ENCODE measurements at places on chromosomes 5 and 9.

DNA sequence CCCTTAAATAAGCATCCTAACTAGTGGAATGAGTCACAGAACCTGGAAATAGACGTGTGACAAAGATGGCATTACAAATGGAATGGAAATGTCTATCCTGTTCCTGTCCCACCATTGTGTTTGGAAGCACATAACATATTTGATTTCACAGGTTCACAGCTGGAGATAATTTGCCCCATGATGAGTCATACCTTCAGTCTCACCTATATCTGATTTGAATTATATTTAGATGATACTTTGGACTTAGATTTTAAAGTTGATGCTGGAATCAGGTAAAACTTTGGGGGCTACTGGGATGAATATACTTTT lies 92.5 kb downstream of the CEMIP2 start:
- DNase-seq = no peak

DNA sequence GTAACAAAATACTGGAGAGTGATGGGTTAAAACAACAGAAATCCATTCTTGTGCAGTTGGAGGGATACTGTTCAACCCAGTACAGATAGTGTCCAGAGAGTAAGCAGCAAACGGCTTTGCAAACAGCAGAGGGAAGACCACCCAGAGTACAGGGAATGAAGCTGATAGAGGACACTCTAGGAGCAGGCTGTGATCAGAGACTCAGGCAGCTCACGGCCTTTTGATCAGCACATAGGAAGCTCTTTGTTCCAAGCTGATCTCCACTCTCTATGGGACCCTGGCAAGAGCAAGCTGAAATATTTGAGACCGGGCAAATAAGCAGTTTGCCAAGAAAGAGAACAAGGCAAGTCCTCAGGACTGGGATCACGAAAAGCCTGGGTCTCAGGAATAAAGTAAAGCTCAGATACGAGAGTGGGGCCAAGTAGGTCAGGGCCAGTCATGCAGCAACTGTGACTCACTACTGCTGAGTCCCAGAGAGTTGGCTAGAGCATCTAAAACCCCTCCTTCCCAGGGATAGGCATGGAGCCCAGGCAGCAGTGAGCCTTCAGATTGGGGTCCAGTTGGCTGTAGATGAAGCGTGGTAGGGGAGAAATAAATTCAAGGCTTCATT lies 52.4 kb downstream of the MELK start:
- DNase-seq = no peak

- no peak for DNase-seq
Observed at GRCh38 chr5:73452215-73452614, 3.6 kb upstream of the FOXD1 start.

DNA sequence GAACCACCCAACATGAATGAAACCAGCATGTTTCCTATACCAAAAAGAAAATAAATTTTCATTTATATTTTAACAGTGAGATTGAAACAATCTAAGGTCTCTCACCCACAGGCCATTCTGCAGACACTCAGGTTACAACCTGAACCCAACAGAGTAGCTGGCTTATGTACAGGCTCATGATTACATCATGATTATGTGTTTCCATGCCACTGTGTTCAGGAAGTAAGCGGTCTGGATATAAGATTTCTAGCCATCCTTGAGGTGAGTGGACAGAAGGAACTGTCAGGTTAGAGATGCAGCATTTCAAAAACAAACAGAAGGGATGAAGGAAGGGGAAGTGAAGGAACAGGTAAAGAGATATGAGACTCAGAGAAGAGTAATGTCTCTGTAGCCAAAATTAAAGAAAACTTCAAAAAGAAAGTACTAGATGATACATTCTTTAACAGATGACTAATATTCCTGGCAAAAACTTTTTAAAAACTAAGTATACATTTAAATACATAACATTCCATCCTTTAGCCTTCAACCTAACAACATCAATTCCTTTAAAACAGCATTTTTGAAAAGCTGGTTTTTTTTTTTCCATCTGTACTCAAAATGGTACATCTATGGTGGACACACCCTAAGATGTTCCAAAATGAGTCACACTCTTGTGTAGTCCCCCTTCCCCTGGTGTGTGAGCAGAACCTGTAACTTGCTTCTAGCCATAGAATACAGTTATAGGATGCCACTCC lies 119.8 kb downstream of the LPAR1 start:
- no peak for DNase-seq

DNA sequence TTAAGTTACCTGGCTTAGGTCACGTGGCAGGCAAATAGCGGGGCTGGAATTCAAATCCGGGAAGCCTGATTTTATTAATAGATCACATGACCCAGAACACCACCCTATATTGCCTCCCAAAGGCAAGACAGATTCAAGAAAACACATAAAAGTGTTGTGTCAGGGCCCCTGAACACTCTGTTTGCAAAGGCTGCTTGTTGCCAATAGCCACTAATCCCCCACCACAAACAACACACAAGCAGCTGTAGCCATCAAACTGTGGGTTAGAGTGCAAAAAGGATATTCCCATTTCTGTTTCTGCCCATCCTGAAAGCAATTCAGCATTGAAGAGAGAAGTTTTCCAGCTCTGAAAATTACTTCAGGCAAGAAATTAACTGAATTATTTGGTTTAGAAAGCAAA lies 358.9 kb upstream of the RFX3 start:
- no peak for DNase-seq

DNA sequence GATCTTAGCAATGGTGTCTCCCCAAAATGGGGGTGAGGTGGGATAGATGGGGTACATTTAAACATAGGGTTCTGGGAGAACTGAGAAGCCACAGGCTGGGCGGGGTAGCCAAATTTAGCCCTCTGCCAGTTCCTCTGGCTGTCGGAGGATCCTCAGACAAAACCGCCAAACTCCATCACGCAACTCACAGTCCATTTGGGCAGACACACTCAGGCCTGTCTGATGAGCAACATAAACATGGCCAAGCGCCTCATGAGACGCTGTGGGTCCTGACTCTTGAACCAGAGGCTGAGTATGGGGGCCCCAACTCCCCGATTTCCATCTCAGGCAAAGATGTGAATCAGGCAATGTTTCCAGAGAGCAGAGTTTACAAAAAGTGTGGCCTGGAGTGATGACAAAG lies 162.3 kb downstream of the FGF18 start:
- no peak for DNase-seq

DNA sequence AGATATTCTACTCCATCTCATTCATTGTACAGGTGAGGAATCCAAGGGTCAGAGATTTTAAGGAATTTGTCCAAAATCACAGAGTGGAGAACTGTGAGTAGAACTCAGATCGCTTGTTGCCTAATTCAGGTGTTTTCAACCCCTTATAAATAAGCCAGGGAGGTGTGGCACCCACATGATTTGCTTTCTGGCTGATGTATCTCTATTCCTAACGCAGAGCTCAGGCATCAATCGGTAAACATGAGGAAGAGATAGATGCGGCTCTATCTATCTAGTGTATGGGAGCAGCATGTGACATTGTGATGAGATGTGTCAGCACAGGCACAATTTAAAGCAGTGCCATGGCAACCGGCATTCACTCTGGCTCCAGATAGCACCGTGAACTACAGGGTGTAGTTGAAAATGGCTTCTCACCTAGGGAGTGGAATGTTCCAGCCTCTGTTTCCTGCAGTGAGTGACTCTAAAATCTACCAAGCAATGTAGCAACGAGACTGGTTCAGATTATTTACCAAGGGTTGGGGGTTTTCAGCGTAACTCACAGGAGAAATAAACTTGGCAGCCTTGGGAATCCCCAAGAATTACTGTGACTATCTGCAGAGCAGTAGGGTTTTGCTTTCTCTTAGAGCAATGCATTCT lies 53.4 kb upstream of the SUB1 start:
- DNase-seq = peak; percentile 8

- no peak for DNase-seq
Observed at GRCh38 chr9:12963537-12963936, 188.7 kb downstream of the LURAP1L start.

- no peak for DNase-seq
Observed at GRCh38 chr9:3497401-3497800, 28.4 kb downstream of the RFX3 start.

GRCh38 chr9:96856363-96857286 lies 2.3 kb upstream of the ZNF782 start:
- DNase-seq = peak; percentile 54

GRCh38 chr9:92644278-92644677 lies 25.7 kb downstream of the IPPK start:
- DNase-seq = no peak

GRCh38 chr9:127066060-127066850 lies 56.2 kb downstream of the ANGPTL2 start:
- no peak for DNase-seq

- DNase-seq = no peak
Observed at GRCh38 chr5:127757576-127757975, 54.4 kb downstream of the CCDC192 start.

DNA sequence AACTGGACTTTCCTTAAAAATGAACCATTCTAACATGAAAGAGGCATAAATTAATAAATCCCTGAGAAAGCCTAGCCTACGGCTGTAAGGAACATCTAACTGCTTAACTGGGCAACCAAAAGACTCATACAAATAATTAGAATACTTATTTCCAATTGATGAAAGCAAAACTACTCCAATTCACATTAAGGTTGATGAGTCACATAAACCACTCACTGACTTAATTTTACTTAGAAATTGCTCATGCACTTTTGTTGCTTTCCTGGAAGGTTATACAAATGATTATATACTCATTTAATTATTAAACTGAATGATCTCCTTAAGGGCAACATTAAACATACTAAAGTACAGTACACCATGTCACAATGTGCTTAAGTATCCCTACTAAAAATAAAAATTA lies 101.9 kb downstream of the NFIB start:
- DNase-seq = no peak

- DNase-seq = no peak
Observed at GRCh38 chr9:22157276-22157675, 148.2 kb upstream of the CDKN2B start.

GRCh38 chr5:91382530-91383026 lies 539 bp downstream of the ARRDC3 start:
- DNase-seq = no peak

DNA sequence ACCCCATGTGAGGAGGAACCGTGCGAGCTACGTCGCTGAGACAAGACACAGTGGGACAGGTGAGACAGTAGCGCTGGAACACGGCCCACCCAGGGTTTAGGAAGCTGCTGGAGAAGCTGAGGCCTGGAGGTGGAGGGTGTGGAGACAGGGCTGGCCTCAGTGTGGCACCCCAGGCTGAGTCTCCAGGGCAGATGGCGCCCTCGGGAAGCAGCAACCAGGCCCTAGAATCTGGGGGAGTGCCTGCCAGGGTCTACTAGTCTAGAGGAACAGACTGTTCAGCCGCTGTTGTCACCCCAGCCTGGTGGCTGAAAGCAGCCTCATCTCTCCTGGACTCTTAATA lies 4.6 kb upstream of the TERT start:
- no peak for DNase-seq

DNA sequence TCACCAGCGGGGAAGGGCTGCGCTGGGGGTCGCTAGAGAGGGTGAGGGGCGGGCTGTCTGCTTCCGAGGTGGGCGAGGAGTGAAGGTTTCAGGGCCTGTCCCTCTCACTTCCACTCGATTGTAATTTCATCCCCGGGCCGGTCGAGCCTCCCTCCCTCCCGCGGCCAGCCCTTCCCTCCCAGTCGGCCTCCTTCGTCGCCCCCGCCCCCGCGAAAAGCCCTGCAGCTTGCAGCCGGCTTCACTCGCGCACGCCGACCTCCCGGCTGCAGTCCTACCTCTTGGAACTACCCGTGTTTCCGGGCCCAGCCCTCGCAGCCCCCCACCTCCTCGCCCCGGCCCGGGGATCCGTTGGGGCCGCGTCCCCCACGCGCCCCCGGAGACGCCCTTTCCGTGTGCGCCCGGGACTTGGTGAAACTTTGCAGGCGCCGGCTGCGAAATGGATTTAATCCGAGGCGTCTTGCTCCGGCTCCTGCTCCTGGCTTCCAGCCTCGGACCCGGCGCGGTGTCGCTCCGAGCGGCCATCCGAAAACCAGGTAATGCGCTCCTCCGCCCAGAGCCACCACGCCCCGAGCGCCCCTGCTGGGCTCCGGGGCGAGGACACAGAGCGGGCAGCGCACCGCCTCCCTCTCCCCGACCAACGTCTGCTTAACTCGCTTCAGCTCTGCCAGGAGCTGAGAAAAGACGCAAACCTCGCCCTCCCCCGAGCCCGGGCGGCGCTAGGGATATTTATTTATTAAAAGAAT lies at the start of gene EGFLAM:
Gene EGFLAM, plus strand, starts transcription at position 241 of the 743 bp plus-strand sequence. Its CDS starts 196 bp downstream, at position 437.
- no peak for DNase-seq

- no peak for DNase-seq
Observed at GRCh38 chr9:21265421-21266189, 25.8 kb upstream of the IFNA14 start.

- no peak for DNase-seq
Observed at GRCh38 chr5:112239996-112240395, 179.1 kb downstream of the EPB41L4A start.

- DNase-seq = no peak
Observed at GRCh38 chr5:141855265-141856036, 22.8 kb downstream of the PCDH1 start.

GRCh38 chr5:53265043-53265442 lies 155.5 kb upstream of the MOCS2 start:
- DNase-seq = no peak

DNA sequence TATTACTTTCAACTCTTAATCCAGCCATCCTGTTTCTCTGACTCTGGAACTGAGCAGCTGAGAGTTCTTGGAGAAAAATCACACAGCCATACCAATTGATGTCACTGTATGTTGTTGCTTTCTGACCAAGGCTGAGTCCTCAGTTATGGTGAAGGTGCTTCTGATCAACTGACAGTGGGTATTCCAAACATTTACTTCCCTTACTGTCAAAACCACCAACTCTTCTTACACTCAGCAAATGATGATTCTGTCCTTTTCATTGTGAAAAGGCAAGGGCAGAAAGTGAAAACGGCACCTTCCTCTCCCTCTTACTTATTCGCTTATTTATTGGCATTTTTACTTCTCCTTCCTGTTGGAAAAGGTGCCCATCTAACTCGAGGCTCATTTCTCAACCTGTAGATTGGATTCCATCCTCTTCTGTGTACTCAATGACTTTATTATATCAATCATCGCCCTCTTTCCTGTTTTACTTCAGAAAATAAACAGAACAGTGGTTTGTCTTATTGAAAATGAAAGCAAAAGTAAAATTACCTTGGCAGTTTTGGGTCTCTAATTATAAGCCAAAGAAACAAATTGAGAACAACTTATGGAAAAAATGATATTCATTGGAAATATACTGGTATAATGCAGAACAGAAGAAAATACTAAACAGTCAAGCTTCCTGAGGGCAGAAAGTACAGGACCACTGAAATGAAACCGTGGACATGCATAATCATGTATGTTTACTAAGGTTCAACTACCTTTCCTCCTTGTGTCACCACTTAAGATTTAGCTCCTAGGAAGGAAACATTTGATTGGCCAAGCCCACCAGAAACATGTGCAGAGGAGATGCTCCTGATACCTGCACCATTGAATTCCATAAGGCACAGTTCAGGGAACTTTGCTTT lies 104.5 kb upstream of the CHD1 start:
- DNase-seq = no peak

- DNase-seq = no peak
Observed at GRCh38 chr9:74500584-74500924, 3.4 kb downstream of the RORB start.

DNA sequence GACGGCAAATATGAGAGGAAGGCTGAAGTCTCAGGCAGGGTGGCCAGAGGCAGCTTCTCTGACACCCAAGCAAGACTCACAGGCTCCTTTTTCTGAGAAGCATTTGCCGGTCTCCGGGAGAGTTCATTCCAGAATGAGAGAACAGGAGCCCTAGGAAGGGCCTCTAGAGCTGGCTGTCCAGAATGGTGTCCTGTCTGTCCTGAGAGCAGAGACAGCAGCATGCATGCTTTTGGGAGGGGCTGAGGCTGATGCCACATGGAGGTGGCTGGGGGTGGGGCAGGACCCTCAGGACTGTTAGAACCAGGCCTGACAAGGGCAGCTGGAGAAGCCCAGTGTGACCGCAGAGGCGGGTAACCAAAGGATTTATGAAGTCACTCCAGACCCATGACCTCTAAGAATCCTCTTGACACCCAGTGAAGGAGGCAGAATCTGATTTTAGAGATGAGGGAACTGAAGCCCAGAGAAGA lies 60.0 kb downstream of the SHB start:
- DNase-seq = no peak
